ENCODE measurements at places on chromosomes 2 and 18.

- no peak for DNase-seq
Observed at GRCh38 chr2:10157293-10157692, 34.8 kb downstream of the RRM2 start.

- no peak for DNase-seq
Observed at GRCh38 chr18:54396760-54397159, 39.1 kb downstream of the C18orf54 start.

- no peak for DNase-seq
Observed at GRCh38 chr2:144798034-144798433, 278.1 kb upstream of the ZEB2 start.

- no peak for DNase-seq
Observed at GRCh38 chr2:224444021-224444420, 42.1 kb upstream of the FAM124B start.

DNA sequence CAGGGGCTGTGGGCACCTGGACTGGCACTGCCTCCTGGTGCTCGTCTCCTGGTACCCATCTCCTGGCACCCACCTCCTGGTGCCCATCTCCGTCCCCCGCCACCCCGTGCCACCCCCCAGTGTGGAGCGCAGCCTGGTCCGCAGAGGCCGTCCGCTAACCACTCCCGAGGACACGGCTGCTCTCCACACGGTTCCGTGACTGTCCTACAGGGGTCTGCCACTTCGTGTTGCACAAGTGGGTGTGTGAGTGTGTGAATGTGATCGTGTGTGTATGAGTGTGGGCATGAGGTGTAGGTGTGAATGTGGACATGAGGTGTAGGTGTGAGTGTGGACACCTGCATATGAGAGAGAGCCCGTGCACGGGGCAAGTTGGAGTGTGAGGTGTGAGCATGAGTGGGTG, 119.4 kb upstream of the HS6ST1 start:
- DNase-seq = no peak
